ENCODE measurements at places on chromosomes 3 and 15. TPM values are rescaled to one million over a fixed set of nuclear protein-coding genes. Genes with fewer than 3 reads are reported as not detected.

Gene CD86
- total RNA-seq: 0.14 TPM

Gene GPR156
- total RNA-seq: not detected

Gene CD96
- total RNA-seq: 31.7 TPM

Gene PODXL2
- total RNA-seq: 0.43 TPM

Gene SERINC4
- total RNA-seq: 0.61 TPM

- DNase-seq: no peak
These were observed 15.2 kb downstream of the GABRA5 start for GRCh38 chr15:26882112-26882511.

- peak; percentile 47 for DNase-seq
These were observed 708 bp upstream of the GCHFR start for GRCh38 chr15:40762919-40763800.

- DNase-seq: no peak
These were observed 95.6 kb downstream of the RAB11A start for GRCh38 chr15:65964792-65965433.

GRCh38 chr15:32641517-32642059 is at the start of gene SCG5:
TSS of gene SCG5 (plus strand) at chr15:32641710. CDS start at chr15:32643593, 1,883 bp downstream.
- no peak for DNase-seq

- no peak for DNase-seq
These were observed 7.2 kb downstream of the RTF1 start for GRCh38 chr15:41423979-41424659.

DNA sequence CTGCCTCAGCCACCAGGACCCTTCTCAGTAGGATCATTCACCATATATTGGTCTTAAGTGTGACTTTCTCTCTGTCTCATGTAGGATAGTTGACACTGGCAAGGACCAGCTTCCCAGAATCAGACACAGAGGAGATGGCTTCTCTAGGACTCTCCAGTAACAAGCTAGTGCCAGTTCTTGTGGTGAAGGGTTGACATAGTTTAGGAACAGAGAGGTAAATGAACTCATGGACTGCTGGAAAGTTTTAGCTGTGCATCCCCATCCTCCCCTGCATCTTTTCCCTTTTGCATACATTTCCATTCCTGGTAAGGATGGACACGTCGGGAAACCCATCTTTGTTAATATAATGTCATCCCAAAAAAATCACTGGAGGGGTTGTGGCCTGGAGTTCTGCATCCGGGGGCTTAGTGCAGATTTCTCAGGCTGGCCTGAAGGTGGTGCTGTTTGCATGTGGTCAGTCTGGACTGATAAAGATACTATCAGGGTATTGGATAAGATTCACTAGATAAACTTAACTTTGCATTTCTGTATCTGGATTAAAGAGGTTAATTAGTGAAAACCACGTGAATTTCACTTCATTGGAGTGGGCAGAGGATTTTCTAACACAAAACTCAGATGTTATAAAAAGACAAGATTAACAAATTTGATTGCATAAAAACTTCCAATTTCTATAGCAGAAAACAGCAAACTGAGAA is 110.8 kb downstream of the TBC1D2B start:
- DNase-seq: peak; percentile 56

- no peak for DNase-seq
These were observed 6.3 kb upstream of the RARB start for GRCh38 chr3:25421747-25422146.

- peak; percentile 81 for DNase-seq
These were observed 1.1 kb downstream of the EHD4 start for GRCh38 chr15:41971089-41971894.

DNA sequence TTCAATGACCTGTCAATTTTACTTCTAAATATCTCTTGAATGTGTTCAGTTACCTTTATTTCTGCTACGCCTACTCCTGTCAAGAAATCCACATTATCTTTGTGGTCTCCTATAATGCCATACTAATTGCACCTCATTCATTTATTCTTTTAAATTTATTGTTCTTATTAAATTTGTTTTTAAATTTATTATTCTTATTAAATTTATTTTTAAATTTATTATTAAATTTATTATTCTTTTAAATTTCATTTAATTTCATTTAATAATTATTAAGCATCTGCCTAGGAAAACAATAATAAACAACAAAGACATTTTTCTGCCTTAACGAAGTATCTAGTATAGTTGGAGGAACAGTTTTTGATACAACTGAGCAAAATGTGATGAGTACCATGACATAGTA is 211.7 kb downstream of the ZPLD1 start:
- no peak for DNase-seq

DNA sequence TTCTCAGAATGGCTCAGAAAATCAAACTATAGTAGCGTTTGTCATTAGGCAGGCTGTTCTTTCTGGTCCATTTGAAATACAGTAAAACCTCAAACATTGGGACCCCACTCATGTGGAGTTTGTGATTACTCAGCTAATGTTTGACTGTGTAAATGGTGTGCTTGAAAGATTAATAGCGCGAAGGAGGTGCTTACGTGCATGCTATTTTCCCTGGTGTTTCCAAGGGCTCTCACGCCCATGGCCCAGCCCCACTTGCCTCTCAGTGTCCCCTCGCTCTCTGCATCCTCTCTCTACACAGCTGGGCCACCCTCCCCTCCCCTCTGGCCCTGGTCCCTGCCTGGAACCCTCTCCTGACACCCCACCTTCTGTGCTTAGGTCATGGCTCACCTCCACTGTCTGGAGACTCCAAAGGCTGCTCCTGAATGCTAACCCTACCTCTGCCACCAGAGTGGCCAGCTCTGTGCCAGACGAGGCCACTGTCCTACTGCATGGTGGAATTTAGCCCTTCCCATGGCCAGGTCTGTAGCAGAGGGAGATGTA is 194.2 kb downstream of the PLCL2 start:
- no peak for DNase-seq

GRCh38 chr15:63474810-63475316 is 29.5 kb upstream of the USP3 start:
- no peak for DNase-seq

Measured in activated naive CD4-positive, alpha-beta T cell treated with anti-CD3 and anti-CD28 coated beads, Interleukin-2, amount 50 U/mL, for 72 hours (primary cell).